ENCODE measurements at places on chromosomes 2 and 18.

DNA sequence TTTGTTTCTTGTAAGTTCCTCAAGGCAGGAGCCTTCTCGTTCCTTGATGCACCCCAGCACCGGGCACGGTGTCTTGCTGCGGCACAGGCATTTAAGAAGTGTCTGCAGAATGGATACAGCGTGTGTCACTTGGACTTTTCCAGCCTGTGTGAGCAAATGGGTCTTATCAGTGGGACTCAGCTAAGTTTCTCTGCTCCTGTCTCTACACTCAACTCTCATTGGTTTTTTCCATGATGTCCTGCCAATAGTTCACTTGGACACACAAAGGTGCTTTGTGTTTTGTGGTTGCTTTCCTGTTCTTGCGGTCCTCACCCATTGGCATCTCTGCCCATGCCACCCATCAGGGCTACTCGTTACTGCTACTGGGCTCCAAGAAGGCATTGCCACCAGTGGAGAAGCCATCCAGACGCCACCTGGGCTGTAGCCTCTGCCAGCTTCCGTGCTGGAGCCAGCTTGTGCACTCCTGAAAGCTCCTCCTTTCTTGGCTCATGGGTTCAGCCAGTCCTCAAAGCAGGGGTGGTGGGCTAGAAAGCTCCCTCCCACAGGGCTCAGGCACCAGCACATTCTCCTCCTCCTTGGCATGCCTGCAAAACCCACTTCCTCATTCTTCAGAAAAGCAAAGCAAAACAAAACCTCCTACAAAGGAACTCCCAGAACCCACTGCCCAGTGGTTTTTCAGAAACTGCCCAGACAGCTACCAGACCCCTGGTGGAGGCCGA, 41.4 kb downstream of the IL1R2 start:
- peak; percentile 45 for DNase-seq

DNA sequence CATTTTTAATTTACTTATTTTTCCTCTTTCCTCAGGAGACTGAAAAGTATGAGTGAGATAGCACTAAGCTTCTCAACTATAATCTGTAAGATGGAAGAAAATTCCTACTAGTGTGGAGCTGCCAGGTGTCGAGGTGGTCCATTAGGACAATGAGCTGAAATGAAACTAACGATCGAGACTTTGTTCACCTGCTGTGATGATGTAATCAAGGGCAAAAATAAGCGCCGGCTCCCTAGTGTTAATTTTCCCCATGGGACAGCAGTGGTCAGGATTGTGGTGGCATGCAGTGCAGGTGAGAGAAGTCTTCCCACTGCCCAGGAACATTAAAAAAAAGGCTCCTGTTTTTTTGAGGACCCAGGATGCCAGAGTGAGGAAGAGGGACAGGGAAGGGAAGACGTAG, 859.1 kb upstream of the GCFC2 start:
- no peak for DNase-seq

DNA sequence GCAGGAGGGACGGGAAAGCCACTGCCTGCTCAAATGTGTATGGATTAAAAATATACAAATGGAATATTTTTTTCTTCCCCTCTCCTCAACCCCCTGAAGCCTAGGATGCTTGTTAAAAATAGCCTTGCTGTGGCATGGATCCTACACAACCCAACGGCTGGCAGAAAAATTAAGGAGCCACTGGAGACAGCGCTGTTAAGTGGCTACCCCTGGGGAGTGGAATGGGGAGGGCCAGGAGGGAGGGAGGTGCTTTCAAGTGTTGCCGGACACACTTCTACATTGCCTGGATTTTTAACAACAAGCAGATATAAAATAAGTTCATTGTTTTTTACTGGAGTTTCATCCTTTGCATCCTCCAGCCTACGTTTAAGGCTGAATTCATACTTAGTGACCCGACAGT, 66.6 kb downstream of the ZBTB7C start:
- DNase-seq = no peak

DNA sequence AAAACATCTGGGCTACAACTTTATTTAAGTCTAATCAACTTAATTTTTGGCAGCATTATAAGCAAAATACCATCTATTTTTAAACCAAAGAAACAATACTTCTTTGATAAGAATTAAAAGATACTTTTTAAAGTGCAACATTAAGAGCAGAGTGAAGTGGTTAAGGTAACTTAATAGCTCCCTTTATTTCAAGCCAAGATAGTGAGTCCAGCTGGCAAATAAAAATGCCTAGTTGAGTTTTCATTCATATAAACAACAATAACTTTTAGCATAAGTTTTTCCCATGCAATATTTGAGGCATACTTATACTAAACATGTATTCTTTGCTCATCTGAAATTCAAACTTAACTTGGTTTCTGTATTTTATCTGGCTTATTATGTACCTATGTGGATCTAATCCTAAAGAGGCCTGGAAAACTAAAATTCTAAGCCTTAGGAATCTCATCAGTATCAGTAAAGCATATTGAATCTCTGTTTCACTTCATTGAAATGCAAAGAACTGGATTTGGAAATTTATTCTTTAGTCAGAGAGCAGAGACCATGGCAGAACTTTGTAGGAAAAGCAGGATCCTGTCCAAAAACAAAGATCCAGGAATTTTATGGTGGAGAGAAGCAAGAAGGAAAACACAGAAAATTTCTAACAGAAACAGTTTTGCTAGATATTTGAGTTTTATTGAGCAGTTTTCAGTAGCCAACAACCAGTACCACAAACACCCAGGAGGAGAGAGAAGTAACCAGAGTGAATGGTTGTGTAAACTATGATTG, 95.9 kb downstream of the COL3A1 start:
- DNase-seq = no peak

DNA sequence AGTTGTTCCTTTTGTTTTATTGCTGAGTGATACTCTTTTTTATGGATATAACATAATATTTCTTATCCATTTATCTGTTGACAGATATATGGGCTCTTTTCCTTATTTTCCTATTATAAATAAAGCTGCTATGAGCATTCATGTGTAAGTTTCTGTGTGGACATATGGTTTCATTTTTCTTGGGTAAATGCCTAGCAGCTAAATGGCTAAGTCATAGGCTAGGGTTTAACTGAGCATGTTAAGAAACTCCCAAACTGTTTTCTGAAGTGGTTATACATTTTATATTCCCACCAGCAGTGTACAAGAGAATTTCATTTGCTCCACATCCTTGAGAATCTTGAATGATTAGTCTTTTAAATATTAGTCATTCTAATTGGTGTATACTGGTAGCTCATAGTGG, 786.6 kb upstream of the CDH2 start:
- no peak for DNase-seq

DNA sequence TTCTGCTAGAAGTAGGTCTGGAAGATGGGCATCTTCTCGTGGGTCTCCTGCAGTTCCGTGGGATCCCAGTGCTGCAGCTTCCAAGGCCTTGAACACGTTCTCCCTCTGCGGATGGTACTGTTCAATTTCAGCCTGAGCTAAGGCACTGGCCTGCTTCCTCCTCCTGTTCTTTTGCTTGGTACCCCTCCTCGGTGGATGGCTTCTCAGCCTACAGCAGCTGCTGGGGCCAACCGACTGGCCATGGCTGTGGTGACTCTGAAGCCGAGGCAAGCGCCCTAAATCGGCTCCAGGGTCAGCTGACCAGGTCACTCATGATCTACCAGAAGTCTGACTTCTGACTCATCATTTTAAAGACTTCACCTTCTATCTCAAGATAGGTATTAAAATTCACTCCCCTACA, 150.2 kb downstream of the NBAS start:
- DNase-seq = no peak

DNA sequence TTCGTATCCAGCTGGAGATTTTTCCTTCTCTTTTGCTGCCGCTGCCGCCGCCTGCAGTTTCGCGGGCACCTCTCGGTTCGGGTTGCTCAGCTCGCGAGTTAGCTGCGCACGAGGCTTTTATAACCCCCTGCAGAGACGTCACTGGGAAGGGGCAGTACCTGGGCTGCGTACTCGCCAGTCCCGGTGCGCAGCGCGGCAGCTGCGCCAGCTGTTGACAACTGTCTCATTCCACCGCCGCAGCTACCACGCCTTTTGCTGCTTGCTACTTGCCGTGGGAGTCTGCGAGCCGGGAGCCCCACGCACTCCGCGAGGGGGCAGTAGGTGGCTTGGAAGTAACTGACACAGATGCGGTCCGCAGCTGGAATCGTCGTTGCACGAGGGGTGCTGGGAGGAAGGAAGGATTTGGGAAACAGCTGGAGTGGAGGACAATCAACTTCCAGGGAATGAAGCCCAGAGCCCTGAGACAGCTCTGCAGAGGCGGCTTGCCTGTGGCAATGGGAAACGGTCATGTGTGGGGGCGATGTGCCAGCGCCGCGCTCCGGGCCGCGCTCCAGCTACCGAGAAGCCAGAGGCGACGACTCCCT, at the start of gene TACR1:
Gene TACR1 (minus strand): TSS at position 93 of the 584 bp plus-strand sequence. CDS start 586 bp downstream, outside the sequence.
- peak; percentile 29 for DNase-seq

DNA sequence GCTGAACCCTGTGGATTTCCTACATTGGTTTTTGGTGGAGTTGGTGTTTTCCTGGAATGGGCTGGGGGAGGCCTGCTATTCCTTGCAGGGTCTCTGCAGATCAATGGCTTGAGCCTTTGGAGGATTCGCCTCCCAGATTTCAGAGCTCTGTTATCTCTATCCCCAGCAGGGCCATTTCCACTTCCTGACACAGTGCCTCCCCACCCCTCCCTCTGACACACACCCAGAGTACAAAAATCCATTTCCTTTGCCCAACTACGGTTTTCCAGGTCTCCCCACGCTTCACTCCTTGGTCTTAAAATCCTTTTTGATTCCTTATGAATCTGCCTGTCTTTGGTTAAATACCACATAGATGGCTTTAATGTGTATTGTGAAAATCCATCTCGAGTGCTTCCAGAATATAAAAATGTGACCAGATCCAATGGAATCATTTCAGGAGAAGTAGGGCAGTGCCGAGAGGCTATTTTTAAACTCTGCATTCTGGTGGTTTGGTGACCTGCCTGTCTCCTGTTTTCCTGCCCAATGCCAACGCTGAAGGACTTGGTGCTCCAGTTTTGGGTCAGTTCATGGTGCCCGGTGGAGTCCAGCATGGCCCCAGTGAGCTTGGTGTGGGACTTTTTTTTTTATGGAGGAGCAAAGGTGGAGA, 60.9 kb downstream of the ARL4C start:
- no peak for DNase-seq

DNA sequence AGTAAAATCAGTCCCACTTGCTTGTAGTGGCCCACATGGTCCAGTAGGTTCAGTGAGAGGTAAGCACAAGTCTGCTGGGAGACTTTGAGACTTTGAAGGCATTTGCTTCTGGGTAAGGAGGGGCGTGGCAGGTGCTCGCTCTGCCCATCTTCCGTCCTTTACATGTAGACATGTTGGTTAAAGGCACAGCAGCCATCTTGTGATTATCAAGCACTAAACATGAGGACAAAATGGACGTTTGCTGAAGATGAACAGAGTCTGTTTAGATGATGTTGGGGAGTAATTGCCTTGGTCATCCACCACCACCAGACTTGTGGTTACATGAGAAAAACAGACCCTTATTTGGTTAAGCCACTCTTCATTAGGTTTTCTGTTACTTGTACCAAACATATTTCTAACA, 252.8 kb upstream of the PARD3B start:
- no peak for DNase-seq

- no peak for DNase-seq
Observed at GRCh38 chr2:114550895-114551793, 108.7 kb downstream of the DPP10 start.

DNA sequence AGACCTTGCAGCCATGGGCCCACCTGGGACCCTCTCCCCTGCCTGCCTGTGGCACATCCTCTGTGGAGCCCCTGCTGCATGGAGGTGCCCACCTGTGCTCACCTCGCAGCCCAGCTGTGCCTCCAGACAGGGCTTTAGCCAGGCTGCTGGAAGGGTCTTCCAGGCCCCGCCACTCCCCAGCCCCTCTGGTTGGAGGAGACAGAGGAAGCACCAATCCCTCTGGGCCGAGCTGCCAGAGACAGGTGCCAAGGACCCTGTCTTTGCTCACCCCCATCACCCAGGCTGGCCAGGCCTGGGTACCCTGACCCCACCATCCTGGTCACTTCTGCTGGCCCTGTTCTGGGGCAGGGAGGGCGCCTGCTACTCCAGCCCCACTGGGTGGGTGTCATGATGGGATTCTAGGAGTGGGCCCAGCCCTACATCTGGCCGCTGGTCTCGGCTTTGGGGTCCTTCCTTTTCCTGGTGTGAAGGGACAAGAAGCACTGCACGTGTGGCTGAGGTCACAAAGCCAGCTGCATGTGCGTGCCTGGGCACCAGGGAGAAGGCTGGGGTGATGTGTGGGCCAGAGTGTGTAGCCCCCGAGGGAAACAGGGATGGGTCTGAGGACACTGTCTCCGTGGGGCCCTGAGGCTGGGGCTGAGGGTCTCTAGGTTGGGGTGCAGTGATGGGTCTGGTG, 9.3 kb upstream of the NEU4 start:
- DNase-seq = no peak

DNA sequence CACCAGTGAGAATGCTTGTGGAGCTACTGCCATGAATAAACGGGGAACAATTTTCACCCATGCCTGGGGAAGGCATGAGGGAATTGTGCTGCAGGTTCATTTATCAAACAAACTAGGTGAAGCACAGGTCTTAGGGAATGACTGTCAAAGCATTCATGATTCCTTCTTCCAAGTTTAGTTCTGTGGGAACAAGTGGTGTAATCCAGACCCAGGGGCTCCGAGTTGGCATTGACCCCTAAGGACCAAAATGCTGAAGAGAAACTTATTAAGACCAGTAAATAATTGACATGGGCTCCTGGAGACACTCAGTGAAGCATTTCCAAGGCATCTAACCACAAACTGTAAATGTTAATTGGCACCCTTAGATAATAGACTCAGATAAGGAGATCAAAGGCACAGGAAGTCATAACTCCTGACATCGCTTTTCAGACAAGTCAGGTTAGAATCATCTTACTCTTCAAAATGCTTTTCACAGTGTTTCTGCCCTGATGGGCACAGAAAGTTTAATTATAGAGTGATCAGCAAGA, 96.9 kb downstream of the SPP2 start:
- peak; percentile 83 for DNase-seq

DNA sequence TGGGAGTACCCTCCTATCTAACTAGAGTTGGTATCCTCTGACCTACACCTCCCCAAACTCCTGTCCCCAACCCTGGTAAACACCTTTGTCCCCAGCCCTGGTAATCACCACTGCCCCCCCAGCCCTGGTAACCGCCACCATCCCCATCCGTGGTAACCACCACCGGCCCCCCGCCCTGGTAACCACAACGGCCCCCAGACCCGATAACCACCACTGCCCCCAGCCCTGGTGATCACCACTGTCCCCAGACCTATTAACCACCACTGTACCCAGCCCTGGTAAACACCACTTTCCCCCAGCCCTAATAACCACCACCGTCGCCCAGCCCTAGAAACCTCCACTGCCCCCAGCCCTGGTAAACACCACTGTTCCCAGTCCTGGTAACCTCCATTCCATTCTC, 820.2 kb upstream of the SALL3 start:
- no peak for DNase-seq

- no peak for DNase-seq
Observed at GRCh38 chr2:132929786-132930185, 259.8 kb upstream of the LYPD1 start.

DNA sequence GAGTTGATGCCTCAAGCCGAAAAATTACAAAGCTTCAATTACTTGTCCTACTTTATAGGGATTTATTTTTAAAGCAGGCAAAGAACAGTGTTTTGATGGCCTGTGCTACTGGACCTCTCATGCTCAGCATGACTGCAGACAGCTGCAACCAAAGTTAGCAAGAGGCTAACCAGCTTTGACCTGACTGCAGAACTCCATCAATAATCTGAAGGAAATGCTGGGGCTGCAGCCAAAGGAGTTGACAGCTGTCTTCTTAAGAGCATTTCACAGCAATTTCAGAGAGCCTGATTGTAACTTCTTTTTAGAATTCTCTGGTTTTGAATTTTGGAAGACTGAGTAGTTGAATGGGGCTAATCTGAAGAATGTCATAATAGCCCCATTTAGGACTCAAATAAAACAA, 46.5 kb upstream of the SESTD1 start:
- no peak for DNase-seq
